Stimulated activated CD4-positive, alpha-beta T cell treated with anti-CD3 and anti-CD28 coated beads, TNF-alpha, amount 100 ng/mL, for 4 hours (primary cell): ENCODE measurements at places on chromosomes 6 and 20.

DNA sequence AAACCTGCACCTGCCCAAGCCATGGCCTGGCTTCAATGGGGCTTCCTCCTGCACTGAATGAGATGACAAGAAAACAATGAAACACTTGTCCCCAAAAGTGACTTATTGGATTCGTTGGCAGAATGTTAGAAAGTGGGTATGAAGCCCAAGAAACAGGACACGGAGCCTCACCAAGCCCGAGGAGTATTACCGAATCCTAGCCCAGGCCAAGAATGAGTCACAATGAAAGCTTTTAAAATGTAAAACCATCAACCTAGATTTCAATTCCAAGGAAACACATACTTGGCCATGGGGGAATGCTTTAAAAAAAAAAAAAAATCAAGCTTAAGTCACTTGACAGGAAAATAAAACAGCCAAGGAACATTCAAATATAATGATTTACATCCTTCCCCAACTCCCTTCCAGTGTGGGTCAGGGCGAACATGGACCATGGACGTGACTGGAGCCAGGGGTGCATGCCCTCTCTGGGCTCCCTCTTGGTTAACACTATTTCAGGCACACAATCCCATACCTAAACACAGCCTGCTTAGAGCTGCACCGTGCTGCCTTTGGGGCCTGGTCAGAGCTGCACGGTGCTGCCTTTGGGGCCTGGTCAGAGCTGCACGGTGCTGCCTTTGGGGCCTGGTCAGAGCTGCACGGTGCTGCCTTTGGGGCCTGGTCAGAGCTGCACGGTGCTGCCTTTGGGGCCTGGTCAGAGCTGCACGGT, 3.1 kb upstream of the STX16 start:
- DNase-seq, result no peak

DNA sequence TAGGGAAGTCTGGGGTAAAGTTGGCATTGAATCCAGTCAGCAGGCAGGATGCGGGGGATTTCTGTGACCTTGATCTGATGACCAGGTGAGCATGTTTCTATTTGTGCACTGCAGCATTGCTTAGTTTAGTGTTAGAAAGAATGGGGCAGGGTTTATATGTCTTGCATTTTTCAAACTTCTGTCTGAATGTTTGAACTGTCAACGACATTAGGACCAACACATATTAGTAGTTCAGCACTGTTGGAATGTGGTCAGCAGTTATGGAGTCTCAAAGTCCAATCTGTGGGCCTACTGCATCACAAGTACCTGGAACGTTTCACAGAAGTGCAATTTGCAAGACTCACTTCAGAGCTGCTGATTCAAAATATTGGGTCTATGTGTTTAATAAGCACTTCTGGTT, 276.6 kb upstream of the BMP2 start:
- no peak for DNase-seq

DNA sequence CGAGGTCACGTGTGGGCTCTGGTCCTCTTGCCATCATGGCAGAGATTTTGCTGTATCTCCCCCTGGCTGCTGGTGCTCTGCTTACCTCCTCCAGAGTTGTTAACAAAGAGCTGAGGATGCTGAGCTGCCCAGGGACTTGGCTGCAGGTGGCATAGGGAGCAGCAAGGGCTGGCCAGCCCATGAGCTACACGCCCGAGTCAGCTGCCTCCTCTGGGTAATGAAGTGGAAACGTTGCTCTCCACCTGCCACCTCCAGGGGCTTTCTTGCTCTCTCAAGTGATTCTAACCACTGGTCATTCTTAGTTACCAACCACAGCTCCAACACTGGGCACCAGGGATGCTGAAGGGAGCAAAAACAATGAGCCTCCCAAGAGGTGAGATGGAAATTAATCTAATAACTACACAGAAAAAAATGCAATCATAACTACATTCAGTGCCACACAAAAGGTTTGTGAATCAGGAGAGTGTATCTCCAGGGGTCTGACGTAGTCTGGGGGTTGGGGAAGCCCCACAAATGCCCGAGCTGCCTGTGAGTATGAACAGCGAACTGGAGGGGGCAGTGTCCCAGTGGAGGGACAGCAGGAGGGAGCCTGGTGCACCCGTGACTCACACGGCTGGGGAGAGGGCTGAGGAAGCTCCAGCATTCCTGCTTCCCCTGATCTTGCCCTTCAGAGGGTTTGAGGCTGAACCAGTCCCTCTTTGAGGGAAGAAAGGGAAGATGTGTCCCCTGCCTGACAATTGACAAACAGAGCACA, 78.7 kb downstream of the CDH26 start:
- DNase-seq, result no peak

DNA sequence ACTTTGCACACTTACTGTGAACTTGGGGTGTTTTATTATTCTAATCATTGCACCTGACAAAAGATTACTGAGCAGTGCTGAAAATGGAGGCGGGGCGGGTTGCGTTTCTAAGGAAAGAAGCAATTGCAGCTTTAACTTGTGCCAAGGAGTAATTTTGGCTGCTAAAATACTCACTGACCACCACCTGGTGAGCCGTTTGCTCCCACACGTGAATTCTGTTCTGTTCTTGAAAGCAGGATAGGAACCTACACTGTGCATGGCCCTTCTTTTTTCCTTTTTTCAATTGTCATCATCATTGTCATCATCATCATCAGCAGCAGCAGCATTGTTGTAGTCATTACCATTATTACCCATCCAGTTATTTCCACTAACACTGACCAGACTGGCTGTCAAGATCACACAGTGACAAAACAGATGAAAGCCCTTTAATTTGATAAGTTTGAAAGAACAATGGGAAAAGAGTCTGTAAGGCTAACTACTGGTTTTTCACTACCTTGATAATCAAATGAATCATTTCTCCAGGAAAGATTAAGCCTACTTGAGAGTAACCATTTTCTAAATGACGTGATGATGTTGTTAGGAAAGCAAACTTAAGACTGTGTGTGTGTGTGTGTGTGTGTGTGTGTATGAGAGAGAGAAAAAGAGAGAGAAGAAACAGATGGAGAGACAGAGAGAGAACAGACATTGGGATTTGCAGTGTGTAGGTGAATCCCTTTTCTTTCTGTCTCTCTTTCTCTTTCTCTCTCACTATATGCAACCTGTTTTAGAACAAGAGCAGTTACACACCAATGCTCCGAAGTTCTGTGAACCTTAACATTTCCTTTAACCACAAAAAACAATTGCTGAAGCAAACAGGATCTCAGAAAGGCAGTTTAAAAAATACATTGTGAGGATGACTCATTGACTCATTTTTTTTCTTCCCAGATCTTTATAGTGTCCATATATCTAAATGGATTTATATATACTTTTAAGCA, 3.8 kb downstream of the RIPOR2 start:
- DNase-seq, result no peak

GRCh38 chr6:82363428-82364086, at the start of gene TPBG:
Gene TPBG, plus strand, starts transcription at chr6:82363817. Its CDS starts 1,145 bp downstream, at chr6:82364962.
- DNase-seq, result no peak

- no peak for DNase-seq
Observed at GRCh38 chr6:52305948-52306767, 21.6 kb upstream of the MCM3 start.

GRCh38 chr6:15476631-15477380, 186.0 kb downstream of the DTNBP1 start:
- no peak for DNase-seq

- no peak for DNase-seq
Observed at GRCh38 chr20:4833074-4833728, 111.5 kb downstream of the PRND start.
